H7 (cell line): ENCODE measurements at places on chromosomes 11 and 22.
A peak's percentile ranks its signal among the peaks of the same experiment; 100 is the strongest.

- no peak for DNase-seq
Measured at GRCh38 chr11:78853521-78853920, 278.9 kb upstream of the NARS2 start.

DNA sequence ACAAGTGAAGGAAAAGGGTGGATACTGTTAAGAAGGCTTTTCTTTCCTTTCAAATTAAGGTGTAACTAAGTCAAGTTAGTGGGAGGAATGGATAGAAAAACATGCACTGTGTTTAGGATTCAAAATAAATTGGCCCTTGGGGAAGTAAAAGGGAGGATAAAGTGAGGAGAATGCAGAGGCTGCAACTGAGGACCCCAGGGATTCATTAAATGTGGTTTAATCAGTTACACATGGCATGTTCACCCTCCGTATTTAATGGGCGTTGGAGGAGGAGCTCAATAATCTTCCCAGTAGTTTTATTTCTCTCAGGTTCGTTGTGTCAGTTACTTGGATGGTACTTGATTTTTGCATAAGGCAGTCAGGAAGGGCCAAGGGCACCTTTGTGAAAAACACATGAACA lies 966.3 kb downstream of the JRKL start:
- DNase-seq = no peak

GRCh38 chr22:27918341-27919221 lies 475 bp downstream of the PITPNB start:
- peak; percentile 86 for DNase-seq

DNA sequence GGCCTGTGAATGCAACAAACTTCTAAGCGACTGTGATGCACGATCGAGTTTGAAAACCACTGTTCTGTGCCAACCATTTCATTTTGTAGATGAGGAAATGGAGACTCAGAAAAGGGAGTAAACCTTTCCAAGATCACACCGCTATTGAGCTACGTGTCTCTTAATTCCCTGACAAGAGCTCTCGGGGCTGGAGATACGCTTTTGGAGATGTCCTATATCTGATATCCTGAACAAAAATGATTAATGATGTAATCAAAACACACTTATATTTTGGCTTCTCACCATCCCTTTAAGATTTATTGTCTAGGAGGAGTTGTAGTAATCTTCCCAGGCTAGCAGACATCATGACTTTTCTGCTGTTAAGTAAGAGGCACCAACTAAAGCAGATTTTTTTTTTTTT lies 1.7 kb upstream of the PARVA start:
- DNase-seq = no peak

DNA sequence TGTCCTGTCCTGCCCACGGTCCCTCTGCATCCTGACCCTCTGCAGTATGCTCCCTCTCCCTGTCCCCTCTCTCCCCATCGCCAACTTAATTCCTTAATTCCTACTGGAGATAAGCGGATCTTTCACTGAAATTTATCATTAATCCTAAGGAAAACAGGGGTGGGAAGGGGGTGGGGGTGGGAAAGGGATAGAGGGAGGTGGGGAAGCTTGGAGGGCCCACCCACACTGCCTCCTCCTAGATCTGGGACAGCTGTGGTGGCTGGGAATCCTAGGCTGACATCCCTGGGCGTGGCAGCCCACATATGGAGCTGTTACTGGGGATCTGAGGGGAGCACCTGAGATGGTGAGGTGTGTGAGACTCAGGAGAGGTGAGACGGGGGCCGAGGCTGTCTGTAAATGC lies 14.4 kb downstream of the NECTIN1 start:
- no peak for DNase-seq

DNA sequence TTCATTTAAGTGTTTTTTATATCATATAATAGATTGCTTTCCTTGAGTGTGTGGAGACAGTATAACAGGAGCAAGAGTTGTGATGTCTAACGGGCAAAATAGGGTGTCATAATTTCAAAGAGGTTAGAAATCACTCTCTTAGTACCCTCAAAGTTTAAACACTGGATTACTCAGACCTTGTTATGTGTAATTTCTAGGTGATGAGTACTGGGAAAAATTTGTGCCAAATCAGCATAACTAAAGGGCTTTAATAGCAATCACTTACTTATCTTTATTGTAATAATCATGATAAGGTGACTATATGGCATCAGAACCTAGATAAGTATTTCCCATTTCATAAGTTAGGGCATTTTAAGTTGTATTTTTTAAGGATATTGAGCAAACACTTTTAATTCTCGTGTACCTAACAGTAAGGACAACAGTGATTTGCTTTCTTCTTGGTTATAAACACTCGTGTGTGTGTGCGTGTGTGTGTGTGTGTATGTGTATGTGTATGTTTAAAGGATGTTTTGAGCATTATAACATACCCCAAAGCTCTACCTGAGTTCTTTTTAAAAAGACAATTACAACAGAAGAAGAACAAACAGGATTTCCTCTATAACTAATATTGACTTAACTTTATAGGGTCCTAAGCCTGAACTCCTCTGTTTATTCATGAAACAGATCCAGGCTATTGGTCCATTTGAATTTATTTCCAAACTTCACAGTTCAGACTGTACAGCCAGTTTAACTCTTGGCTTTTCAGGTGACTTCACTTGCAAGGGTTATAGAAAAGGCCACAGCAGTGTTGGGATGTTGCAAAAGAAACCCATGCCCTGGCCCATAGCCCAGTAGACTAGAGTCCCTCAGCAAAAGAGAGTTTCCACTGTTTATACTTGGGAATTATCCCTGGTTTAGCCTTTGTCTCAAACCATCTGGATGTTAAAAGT lies 23.7 kb upstream of the PDE3B start:
- no peak for DNase-seq

DNA sequence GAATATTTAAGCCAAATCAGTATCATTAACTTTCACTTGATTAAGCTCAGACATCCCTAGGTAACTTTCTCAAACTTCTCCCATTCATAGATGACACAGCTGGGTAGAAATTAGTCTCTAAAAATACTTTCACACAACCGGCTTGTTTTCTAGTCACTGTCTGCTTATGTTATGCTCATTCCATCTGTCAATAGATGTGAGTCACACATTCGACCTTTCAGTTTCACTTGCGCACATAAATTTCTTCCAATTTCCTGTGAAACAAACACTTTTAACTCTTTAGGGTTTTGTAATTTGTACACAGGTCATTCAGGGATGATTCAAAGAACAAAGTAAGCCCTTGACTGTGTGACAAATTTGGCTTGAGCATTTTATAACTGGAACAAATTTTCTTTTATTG lies 723.0 kb downstream of the KCNA4 start:
- no peak for DNase-seq

DNA sequence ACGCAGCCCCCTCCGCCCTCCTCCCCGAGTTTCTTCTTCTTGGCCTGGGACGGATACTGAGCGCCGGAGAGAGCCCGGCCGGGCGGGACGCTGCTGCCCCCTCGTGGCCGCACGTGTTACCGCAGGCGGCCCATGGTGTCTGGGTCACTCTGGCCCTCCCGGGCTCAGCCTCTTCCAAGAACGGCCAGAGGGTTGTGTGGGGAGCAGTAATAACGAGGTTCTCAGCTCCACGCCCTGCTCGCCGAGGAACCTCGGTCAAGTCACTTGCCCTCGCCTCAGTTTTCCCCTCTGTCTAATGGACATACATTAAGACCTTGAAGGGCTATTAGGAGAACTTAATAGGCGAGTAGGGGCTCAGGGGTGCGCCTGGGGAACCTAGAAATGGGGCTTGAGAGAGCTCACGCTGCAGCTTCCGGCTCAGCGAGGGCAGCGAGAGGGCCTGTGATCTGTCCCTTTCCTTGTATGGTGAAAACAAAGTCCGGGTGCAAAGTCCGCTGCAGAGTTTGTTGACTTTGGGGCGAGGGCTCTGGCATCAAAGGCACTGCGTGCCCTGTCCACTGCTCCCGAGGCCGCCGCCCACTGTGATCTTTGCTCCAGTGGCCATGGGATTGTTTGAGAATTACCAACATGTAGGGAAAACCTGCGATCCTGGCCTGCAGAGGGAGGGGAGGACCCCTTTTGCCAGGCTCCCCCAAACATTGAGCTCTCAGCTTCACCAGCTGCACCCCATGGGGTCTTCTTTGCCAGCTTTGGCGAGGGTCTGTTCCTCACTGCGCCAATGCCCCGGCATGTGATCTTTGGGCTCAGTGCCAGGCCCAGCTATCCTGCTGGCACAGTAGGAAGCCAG lies 14.4 kb upstream of the LRP5 start:
- DNase-seq = peak; percentile 97

DNA sequence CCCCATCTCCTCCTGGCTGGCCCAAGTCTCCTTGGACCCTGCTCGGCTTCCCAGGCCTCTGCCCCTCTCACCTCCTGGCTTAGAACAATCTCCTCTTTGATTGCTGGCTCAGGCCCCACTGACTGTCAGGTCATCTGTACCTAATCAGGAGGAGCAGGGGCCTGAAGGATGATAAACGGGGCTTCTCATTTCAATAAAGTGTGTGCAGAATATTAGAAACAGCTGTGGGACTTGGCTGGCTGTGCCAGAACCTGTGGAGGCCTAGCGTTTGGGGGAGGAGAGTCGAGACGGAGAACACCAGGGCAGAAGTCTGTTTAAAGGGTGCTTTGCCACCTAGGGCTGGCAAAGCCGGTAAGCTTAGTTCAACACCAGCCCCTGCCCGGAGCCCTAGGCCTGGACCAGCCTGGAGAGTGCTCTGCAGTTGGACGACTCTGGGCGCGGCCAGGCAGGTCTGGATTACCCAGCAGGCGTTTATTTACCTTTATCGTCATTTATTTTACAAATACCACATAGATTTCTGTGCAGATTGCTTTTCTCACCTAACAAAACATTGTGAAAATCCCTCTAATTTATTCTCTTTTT lies 10.1 kb upstream of the VSIG10L2 start:
- DNase-seq = no peak

DNA sequence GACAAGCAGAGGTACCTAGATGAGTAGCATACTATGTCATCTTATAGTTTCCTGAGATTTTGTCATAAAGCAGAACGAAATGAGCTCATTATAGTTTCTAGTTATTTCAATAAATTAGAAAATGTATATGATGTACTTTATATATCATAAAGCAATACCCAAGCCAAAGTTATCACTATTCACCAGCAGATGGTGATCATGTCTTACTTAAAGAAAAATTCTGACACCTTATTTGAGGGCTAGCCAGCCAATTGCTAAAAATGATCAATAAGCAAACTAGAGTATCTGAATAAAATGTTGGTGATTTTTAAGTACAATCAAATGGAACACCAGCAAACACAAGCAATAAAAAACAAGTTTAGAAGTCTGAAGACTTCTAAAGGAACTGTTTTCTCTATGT lies 44.1 kb downstream of the RSF1 start:
- no peak for DNase-seq

GRCh38 chr11:132519241-132519815 lies 1013.0 kb downstream of the OPCML start:
- DNase-seq = no peak

DNA sequence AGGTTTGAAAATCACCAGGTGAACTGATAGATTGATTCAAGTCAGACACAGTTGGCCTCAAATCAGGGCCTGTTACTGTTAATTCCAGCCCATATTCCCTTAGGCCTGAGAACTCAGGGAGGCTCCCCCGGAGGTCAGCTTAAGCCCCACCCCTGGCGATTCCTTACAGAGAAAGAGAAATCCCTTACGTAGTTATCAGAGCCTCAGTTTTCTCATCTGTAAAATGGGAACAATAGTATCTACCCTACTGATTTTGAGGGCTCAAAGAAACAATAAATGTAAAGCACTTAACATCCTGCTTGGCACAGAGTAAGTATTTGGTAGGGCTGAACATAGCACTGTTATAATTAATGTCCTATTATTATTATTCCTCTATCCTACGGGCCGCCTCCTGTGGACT lies 94.1 kb downstream of the NAT10 start:
- DNase-seq = no peak

DNA sequence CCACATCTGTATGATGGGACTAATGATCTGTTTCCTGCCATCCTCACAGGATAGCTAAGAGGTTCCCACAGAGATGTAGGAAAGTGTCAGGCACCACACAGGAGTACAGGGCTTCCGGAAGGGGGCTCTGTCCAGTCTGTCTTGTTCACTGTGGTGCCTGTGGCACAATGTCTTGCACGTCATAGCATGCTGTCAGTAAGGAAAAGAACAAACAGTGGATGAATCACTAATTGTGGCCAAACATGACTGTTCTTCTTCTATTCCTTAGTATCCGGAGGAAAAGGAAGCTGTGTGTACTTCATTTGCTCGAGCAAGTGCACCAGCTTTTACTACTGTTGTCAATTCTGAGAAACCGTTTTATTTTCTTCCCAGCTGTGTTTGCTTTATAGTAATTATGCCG lies 73.4 kb upstream of the YWHAH start:
- no peak for DNase-seq

DNA sequence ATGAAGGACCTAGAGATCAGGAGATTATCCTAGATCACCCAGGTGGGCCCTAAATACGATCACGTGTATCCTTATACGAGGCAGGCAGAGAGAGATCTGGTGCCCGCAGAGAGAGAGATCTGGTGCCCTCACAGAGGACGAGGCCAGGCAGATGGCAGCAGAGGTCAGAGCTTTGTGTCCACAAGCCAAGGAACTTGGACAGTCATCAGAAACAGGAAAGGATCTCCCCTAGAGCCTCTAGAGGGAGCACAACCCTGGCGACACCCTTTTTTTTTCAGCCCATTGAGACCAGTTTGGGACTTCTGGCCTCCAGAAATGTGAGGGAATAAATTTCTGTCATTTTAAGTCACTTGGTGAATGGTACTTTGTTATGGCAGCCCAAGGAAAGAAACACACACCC lies 25.5 kb upstream of the TIMP3 start:
- peak; percentile 36 for DNase-seq

- no peak for DNase-seq
Measured at GRCh38 chr11:114140826-114141225, 81.3 kb downstream of the ZBTB16 start.

- no peak for DNase-seq
Measured at GRCh38 chr11:94218372-94218771, 86.0 kb upstream of the IZUMO1R start.

DNA sequence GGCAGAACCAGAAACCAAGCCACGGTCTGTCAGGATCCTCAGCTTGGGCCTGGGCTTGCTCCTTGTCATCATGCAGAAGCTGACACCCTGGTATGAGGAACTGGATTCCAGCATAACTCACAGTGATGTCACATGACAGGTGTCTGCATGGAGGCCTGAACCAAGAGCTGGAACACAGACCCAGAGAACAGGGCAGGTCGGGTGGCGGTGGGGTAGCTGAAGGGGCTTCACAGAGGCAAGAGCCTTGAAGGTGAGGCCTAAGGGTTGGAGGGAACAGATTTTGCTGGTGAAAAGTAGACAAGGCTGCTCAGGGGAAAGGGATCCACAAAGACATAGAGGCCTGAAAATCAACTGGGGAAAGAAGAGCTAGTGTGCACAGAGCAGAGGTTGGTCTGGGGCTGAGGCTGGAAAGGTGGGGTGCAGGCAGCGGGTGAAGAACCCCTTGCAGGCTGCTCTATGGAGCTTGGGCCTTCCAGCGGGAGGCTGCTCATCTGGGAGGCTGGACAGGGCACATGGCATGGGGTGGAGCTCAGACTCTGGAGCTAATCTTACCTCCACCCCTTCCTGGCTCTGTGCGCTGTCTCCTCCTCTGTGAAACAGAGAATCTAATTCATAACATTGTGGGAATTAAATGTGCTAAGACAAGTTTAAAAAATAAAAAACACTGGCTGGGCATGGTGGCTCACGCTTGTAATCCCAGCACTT lies 18.4 kb upstream of the RPS3 start:
- no peak for DNase-seq

- no peak for DNase-seq
Measured at GRCh38 chr11:47850337-47850736, 2.2 kb upstream of the NUP160 start.

- DNase-seq = no peak
Measured at GRCh38 chr11:44608651-44608990, 43.2 kb downstream of the CD82 start.

- DNase-seq = no peak
Measured at GRCh38 chr22:47625013-47625385, 862.5 kb downstream of the TBC1D22A start.
